ENCODE measurements at places on chromosomes 1 and 21. TPM values are rescaled to one million over a fixed set of nuclear protein-coding genes. Genes with fewer than 3 reads are reported as not detected.

MFSD2A gene
- 6.3 TPM for total RNA-seq

GRCh38 chr1:235366286-235366685 lies 941 bp upstream of the TBCE start:
- DNase-seq, result no peak

- DNase-seq, result peak; percentile 87
These were observed 32.1 kb downstream of the PCSK9 start for GRCh38 chr1:55071477-55071876.

SESN2 gene
- total RNA-seq, result 12.3 TPM
